ENCODE measurements at places on chromosomes 11 and 22. TPM values are rescaled to one million over a fixed set of nuclear protein-coding genes. Genes with fewer than 3 reads are reported as not detected.

- DNase-seq, result no peak
These were observed 149.8 kb upstream of the TBCEL start for GRCh38 chr11:120873966-120874735.

- no peak for DNase-seq
These were observed 38.8 kb downstream of the PTPRJ start for GRCh38 chr11:48019217-48019584.

DNA sequence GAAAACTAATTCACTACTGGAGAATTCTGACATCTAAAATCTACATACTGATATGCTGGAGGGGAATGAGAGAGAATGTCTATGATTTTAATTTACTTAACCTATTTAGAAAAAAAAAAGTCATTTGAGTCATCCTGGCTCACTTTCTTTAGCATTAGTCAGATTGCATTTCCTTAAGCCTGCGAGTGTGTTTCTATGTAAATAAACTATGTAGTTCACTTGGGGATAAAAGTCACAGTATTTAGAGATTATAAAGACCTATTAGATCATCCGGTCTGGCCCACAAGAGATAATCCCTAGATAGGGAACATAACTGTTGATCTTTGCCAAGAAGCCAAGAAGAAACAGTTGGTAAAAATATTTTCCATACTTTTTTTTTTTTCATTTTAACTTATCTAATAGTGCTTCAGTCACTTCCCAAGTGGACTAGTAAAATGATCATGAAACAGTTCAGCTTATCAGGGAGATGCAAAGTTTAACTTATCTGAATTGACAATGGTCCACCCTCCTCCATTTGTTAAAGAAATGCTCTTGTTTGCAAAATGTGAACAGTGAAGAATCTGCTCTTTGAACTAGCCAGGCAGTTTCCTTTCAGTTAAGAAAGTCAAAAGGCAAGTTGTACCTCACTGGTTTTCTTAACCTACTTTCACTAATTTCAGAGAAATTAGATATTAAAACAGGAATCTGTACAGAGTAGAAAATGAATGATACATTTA is 21.2 kb upstream of the BLID start:
- peak; percentile 62 for DNase-seq

DNA sequence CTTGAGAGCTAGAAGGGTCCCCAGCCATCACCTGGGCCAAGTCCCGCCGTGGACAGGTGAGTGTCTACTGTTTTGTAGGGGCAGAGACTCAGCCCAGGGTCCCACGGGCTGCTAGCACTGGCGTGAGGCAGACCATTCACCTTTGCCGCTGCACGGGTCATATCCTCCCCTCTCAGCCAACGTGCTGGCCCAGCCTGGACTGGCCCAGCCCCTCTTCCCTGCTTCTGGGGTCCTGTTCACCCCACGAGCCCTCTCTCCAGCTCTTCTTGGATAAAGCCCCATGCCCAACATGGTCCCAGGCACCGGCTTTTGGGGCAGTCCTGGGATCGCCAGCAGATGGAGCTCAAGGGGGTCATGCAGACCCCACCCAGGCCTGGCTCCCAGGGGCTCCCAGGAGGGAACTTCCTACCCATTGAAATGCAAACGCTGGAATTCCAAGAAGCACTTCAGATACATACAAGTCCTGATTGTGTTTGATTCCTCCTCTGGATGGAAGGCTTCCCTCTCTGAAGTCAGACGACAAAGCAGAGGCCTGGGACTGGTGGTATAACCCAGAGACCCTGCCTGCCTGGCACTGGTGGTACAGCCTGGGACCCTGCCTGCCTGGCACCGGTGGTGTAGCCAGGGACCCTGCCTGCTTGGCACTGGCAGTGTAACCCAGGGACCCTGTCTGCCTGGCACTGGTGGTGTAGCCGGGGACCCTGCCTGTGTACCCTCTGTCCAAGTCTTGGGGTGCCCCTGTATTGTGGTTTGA is 8.9 kb upstream of the SEPTIN5 start:
- no peak for DNase-seq

GRCh38 chr11:86749821-86750401 is 50.4 kb upstream of the PRSS23 start:
- no peak for DNase-seq

GRCh38 chr11:112044961-112045360 is 19.8 kb downstream of the DLAT start:
- no peak for DNase-seq

GRCh38 chr11:120173019-120173705 is 35.2 kb upstream of the TRIM29 start:
- no peak for DNase-seq

- DNase-seq, result no peak
These were observed 5.3 kb upstream of the INS start for GRCh38 chr11:2166091-2166851.

GRCh38 chr11:283405-284104 is 5.3 kb downstream of the NLRP6 start:
- no peak for DNase-seq

MIAT gene
- 0.26 TPM for total RNA-seq

- DNase-seq, result no peak
These were observed 2.7 kb upstream of the LRP5 start for GRCh38 chr11:68309621-68310185.

DNA sequence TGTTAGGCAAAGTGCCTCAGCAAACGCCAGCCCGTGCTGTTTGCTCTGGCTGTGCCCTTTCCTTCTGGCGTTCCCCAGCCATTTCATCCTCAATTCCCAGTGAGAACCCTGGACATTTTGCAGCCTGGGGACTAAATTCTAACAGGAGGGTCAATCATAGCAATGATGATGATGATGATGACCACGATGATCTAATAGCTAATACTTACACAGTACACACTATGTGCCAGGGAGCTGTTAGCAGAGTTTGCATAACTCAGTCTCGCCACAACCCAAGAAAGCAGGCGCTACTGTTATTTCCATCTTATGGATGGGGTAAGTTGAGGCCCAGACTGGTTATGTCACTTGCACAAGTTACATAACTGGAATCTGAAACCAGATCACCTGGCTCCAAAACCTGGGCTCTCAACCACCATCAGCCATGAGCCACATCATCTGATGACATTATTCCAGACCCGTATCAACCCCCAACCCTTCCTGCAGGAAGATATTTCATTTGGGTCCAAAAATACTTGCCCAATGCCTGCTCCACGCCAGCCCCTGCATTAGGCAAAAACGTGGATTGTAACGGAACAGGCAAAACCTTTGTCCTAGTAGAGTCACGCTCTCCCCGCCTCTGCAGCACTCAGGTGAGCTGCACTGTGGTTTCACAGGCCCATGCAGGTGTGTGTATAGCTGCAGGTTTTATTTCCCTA is 132.6 kb upstream of the SERPIND1 start:
- no peak for DNase-seq

GRCh38 chr11:75689863-75690609 is 21.2 kb upstream of the MAP6 start:
- no peak for DNase-seq

All from pulmonary artery endothelial cell (primary cell).